ENCODE measurements at places on chromosomes 16 and 17.
A peak's percentile ranks its signal among the peaks of the same experiment; 100 is the strongest.

GRCh38 chr16:72092832-72093447 is 480 bp downstream of the TXNL4B start:
- DNase-seq = peak; percentile 1

GRCh38 chr16:23608194-23608593 is 12.1 kb upstream of the NDUFAB1 start:
- DNase-seq = no peak

DNA sequence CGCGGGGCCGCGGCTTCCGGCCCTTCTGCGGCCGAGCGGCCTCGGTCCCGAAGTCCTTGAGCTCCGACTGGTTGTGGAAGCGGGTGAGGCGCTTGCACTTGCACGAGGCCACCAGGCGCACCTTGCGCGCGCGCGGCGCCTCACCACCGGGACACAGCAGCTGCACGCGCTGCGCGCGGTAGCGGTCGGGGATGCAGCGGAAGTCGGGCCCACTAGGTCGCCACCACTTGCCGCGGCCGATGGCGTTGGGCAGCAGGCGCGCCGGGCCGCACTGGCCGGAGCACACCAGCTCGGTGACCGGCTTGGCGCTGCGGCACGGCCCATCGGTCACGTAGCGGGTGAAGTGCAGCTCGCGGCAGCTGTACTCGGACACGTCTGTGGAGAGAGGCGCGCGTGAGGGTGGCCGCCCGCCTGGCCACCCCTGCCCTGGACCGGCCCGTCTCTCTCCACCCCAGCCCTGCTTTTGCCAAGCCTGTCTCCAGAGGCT is 3.2 kb downstream of the SOST start:
- no peak for DNase-seq

DNA sequence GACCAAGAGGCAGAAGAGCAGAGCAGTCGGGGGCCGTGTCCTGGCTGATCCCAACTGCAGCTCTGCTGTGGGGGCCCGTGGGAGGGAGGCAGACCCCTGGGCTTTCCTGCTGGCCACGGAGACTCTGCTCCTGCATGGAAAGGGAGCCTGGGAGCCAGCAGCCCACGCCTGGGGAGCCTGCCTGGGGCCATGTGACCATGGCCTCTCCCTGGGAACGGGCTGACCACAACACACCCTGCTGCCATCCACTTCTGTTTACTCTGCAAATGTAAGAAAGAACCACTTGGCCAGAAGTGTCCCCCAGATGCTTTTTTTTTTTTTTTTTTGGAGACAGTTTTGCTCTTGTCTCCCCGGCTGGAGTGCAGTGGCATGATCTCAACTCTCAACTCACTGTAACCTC is 2.0 kb upstream of the TEDC2 start:
- DNase-seq = no peak

DNA sequence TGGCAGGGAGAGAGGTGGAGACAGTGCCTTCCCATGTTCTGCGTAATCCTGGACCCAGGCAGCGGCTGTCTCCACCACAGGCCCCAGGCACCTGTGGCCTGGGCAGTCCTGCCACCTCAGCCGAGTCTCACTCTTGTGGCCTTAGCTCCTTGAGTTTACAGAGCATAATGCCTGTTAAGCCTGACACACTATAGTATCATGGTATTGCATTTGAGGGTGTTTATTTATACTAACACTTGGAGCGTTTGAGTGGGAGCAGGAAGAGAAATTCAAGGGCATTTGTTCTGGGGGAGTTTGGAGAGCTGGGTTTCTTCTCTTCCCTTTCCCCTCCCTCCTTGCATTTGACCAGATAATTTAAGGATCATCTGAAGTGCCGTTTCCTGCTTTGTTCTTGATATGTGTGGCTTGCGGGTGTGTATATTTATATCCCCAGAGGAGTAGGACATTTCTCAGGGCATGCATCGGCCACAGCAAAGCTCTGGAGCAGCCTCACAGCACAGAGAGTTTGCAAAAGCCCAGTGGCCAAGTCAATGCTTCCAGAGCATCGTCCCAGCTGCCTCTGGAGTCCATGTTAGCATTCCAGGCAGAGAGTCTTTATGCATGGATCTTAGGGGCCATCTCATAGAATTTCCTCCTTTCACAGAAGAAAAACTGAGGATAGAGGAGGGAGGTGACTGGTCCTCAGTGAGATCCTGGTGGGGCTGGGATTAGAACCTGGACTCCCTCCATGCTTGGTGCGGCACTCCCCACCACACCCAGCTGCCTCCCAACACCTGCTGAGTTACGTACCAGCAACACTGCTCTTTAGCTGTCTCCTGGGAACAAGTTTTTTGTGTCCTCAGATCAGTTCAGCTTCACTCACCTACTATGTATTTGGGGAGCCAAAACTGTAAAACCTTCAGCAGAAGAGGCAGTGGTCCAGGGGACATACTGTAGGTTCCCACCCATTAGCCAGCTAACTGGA is 222.8 kb downstream of the CCDC182 start:
- no peak for DNase-seq

DNA sequence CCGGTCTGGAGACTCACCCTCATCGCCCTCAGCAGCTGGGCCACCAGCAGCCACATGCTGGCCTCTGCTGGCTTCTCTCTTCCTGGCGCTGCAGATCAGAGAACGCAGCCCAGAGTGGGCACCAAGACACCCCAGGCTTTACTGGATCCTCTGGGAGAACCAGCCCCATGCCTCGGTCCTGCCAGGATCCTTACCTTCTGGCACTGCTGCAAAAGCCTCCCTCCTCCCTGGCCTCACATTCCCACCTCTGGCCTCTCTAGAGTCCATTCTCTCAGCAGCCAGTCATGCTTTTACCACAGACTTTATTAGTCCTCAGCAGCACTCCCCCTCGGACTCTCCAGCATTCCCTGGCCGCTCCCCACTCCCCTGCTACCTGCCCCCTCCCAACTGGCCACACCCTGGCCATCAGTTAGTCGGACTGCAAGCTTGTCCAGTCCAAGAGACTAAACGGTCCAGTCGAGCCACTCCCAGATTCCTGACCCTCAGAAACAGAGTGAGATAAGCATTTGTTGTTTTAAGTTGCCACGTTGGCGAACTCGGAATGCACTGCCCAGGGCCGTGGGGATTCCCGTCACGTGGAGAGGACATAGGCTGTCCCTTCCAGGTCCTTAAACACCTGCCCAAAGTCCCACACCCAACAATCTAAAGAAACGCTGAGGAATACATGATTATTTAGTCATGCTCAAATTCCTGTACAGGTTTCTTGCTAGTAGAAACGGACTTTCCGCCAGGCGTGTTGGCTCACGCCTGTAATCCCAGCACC is 5.9 kb upstream of the SPG7 start:
- DNase-seq = no peak

- DNase-seq = no peak
Observed at GRCh38 chr17:16381496-16381820, 567 bp downstream of the UBB start.

DNA sequence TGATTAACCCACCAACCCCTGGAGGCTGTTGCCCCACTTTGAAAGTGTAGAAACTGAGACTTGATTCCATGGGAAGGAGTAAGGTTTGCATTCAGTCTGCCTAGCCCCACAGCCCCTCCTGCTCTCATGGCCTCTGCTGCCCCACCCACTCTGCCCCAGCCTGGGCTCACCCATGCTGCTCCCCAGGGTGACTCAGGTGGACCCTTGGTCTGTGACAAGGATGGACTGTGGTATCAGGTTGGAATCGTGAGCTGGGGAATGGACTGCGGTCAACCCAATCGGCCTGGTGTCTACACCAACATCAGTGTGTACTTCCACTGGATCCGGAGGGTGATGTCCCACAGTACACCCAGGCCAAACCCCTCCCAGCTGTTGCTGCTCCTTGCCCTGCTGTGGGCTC is 6.5 kb downstream of the PRSS41 start:
- DNase-seq = no peak

DNA sequence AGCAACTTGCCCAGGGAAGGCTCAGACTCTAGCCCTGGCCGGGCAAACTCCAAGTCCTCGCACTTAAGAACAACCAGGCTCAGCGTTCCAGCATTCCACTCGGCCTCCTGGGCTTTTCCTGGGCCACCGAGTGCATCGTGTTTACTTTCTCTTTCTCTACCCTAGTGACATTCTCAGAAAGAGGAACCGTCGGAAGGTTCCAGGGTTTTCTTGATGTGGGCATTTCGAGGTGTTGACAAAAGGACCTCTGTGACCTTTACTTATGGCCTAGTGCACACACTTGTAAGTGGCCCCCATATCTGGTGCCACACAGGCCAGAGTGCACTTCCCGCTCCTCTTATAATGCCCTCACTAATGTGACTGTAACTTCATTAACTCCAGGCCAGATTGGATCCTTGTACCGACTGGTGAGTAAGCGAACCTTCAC is 3.1 kb upstream of the BANP start:
- DNase-seq = no peak

DNA sequence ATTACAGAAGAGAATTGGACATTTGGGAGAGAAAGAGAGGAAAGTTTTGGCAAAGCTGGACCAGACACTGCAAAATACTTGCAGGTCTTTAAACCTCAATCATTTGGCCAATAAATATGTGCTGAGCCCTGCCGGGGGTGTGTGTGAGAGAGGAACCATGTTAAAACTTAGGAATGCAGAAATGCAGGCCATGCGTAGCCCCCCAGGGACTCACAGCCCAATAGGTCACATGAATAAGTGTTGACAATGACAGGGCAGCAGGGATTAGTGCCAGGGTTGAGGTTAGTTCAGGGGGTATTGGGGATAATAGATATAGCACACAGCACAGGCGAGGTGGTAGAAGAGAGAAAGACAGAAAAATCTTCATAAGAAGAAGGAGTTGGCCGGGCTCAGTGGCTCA is 113.3 kb upstream of the ADAMTS18 start:
- DNase-seq = no peak

- DNase-seq = no peak
Observed at GRCh38 chr17:65346166-65346565, 209.0 kb downstream of the RGS9 start.

DNA sequence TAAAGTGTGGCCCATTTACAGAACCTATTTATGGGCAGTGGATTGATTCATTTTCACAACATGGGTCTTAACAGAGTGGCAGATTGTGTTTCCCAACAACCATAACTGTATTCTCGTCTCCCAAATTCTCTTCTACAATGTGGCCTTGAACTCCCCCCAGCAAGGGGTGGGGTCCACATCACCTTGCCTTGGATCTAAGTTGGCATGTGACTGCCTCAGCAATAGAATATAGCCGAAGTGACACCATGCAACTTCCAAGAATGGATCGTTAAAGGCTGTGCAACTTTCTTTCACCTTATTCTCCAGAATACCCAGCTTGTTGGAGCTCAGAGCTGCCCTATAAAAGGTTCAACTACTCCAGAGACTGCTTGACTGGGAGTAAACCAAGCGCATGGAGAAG is 72.0 kb upstream of the CDH5 start:
- no peak for DNase-seq

- peak; percentile 93 for DNase-seq
Observed at GRCh38 chr16:4944333-4945281, 7.7 kb upstream of the PPL start.

DNA sequence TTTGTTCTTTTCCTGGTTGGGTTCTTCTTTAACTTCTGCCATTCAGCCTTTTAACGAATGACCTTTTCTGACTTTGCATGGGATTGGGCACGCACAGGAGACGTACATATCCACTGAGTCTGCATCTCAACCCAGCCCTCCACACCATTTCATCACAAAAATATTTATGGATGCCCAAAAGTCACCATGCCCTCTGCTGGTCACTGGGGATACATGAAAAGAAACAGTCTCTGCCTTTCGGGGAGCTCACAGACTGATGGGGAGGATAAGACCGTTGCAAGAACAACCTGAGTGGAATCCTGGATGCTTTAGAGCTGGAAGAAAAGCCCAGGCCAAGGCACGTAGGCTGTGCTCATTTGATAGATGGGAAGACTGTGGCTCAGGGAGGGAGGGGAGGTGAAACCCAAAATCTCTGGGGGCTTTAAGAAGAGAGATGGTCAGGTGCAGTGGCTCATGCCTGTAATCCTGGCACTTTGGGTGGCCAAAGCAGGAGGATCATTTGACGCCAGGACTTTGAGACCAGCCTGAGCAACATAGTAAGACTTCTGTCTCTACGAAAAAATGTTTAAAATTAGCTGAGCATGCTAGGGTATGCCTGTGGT is 7.9 kb upstream of the MT2A start:
- peak; percentile 2 for DNase-seq

GRCh38 chr17:79803997-79804855 is 7.3 kb upstream of the CBX8 start:
- DNase-seq = no peak

DNA sequence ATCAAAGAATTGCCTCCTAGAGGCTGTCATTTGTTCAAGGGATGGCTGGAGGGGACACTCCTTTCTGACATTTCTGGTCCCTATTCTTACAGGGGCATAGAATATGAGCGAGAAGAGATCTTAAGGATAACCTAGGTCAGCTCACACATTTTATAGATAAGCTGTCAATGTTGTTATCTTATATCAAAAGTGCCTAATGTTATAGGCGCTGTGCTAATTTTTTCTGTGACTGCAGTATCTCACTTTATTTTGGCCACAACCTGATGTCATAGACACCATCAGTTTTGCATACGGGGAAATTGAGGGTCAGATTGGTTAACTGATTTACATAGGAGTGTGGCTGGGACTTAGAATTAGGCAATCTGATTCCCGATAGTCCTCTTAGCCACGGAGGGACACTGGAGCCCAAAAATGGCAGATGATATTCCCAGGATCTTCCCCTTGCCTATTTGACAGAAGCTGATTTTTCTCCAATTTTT is 1.2 kb downstream of the CPD start:
- DNase-seq = no peak

- no peak for DNase-seq
Observed at GRCh38 chr17:72361892-72362291, 241.1 kb downstream of the SOX9 start.

GRCh38 chr17:80795754-80796153 is 195.9 kb upstream of the CHMP6 start:
- DNase-seq = no peak

- DNase-seq = no peak
Observed at GRCh38 chr16:51390877-51391276, 239.8 kb upstream of the SALL1 start.

GRCh38 chr16:26430618-26431017 is 636.1 kb upstream of the C16orf82 start:
- no peak for DNase-seq

GRCh38 chr17:47802341-47803022 is 19.1 kb downstream of the OSBPL7 start:
- peak; percentile 88 for DNase-seq

DNA sequence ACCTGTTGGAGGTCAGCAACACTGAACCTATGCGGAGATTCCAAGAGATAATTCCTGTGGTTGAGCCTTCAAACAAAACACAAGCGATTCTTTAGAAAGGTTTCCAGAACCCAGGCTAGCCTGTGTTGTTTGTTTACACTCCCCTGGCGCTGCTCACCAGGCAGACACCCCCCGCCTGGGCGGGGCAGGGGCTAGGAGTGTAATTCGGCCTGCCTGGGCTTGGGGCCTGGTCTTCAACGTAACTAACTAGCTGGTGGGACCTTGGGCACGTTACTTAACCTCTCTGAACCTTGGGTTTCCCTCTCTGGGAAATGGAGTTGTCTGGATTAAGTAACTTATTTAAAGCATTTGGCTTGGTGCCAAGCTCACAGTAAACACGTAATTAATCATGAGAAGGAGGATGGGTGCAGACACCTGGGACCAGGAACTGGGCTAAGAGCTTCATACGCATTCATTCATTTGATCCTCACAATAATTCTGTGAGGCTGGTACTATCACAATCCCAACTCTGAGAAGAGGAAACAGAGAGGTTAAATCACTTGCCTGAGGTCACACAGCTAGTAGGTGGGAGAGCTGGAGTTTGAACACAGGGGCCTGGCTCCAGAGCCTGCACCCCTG is 7.6 kb upstream of the ARHGAP27 start:
- DNase-seq = peak; percentile 25

- no peak for DNase-seq
Observed at GRCh38 chr16:80527297-80527696, 13.5 kb upstream of the DYNLRB2 start.

GRCh38 chr17:68719431-68719830 is 118.3 kb upstream of the FAM20A start:
- no peak for DNase-seq

Data from NCI-H2081 (cell line).